T-helper 9 cell (primary cell): ENCODE measurements at places on chromosomes 5 and 9.

DNA sequence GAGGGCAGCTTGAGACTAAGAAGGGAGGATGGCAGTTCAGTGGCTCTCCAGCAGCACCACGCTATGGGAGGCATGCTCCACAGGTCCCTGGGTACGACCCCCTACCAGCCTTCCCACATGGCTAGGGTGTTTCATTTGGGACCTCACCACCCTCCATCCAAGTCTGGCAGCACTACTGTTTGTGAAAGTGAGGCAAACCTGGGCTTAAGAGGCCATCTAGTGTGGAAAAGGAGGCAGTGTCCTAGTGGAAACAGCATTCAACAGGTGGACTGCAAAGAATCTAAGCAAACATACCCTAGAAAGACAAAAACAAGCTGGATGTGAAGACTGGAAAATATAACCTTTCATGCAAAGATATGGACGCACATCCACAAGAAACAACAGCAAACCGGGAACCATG is 4.8 kb upstream of the C5orf47 start:
- no peak for DNase-seq

GRCh38 chr5:60026161-60026560 is 132.6 kb upstream of the PDE4D start:
- no peak for DNase-seq

- DNase-seq = no peak
Measured at GRCh38 chr5:17406423-17406838, 91.6 kb upstream of the TAF11L2 start.

GRCh38 chr9:77038281-77039036 is 19.0 kb downstream of the FOXB2 start:
- DNase-seq = no peak

GRCh38 chr9:19252885-19253219 is 22.4 kb downstream of the DENND4C start:
- no peak for DNase-seq
